ENCODE measurements at places on chromosomes 2 and 18.

GRCh38 chr2:11546072-11546471, 12.2 kb downstream of the GREB1 start:
- no peak for DNase-seq

GRCh38 chr2:105071379-105071778, 33.5 kb downstream of the MRPS9 start:
- no peak for DNase-seq

- no peak for DNase-seq
Measured at GRCh38 chr2:157572725-157573124, 55.9 kb downstream of the ACVR1C start.

- no peak for DNase-seq
Measured at GRCh38 chr2:159193791-159194190, 92.7 kb downstream of the WDSUB1 start.

- DNase-seq: no peak
Measured at GRCh38 chr2:40127146-40127545, 324.7 kb downstream of the SLC8A1 start.

DNA sequence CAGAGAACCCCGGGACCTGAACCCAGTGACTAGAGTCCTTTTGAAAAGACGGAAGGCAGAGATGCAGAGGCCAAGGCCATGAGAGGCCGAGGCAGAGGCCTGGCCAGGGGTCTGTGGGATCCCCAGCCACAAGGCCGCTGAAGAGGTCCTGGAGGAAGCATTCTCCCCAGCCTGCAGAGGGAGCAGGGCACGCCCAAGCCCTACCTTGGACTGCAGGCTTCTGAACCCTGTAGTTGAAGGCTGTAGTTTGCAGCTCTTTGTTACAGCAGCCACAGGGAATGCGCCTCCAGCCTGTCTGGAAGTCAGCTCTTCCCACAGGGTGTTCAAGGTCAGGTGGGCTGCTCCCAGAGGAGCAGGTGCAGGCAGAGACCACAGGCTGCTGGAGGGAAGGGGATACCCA, 22.1 kb upstream of the PXDN start:
- DNase-seq: no peak

DNA sequence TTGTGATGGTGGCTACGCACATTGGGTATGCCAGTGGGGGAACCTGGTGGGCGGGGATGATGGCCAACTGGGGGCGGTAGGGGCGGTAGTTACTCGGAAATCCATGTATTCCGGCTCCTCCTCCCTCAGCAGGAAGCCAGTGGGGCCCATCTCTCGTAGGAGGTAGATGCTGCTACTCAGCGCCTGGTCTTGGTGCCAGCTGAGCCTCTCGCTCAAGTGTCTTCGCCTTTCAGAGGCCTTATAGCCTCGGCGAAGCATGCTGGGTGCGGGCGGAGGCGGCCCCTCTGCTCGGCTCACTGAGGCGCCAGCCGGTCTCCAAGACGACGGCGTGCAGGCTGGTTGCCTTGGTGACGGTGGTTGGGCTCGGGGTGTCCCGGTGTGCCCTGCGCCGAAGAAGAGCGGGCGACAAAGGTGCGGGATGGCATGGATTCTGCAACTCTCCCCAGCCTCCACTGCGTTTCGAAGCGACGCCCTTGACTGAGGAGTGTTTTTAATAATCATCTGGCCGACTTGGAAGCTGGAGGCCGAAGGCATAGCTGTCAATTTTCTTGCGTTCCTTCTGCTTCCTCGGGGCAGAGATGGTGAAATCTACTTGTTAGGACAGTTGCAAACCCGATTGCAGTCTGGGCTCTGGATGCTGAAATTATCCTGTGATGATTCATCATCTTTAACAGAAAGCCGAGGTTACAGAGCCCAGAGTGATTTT, at the start of gene ZSWIM2:
ZSWIM2 (minus strand) TSS at position 298 of the 706 bp plus-strand sequence; CDS start at position 258, 40 bp downstream.
- DNase-seq: peak; percentile 81

DNA sequence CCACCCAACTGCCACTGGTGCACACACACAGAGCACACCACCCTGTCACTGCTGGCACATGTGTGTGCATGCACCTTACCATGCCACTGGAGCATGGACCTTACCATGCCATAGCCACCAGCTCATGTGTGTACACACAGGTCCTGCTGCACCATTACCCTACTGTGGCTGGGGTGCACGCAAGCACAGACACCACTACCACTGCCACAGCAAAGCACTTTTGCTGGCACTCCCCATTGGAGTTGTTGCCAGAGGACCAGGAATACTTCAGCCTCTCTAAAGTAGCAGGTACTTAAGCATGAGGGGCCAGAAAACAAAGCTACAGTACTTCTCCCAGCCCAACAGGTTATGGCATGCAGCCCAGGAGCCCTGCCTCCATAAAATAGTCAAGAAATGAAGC, 404.8 kb downstream of the MBD2 start:
- DNase-seq: no peak

Measured in NCI-H1436 treated with DMSO at 0.1 percent for 48 hours (cell line).